ELR (cell line): ENCODE measurements at places on chromosomes 2 and 18.

DNA sequence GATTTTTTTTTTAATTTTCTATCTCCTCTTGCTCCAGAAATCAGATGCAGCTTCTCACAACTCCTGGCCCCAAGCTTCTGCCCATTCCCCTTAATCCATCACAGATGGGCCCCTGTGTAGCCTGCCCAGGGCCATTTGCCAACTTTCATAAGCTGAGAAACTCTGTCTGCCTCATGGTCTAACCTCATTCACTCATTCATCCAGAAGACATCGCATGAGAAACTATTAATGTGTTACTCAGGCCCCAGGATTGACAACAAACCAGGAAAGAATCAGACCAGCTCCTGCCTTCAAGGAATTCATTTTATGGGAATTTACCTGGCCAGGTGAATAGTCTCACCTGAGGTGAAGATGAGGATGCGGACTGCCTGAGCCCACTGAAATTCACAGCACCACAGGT is 35.0 kb downstream of the SLC14A2 start:
- DNase-seq: no peak

DNA sequence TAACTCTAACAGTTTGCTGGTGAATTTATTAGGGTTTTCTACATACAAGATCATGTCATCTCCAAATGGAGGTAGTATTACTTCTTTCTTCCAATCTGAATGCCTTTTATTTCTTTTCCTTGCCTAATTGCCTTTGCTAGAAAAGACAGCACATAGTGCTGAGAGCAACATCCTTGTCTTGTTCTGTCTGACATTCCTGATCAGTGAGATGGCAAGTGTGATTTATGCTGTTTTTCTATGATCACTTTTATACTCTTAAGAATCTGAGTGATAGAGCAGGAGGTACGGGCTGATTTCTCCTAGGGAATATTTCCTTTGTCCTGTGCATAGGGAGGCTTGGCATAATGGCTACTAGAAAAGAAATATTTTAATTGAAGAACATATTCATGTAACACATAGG is 17.3 kb downstream of the LYPD6B start:
- peak; percentile 29 for DNase-seq

DNA sequence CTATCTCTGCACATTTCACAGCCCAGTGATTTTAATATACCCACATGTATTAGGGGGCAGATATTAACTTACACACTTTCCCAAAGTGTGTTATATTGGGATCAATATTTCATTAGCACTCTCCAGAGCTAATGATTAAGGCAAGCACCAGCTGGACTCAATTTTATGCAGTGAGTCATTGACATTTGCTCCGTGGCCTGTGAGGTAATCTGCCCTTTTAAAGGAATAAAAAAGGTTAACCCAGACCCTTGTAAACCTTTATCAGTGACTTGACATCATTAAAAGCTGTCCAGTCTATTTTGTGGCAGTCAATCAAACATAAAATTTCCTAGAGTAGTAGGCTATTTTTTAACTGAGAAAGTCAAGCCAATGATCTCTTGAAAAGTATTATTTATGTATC is 1870.4 kb upstream of the CELF4 start:
- no peak for DNase-seq

- no peak for DNase-seq
These were observed 123.8 kb downstream of the SPTBN1 start for GRCh38 chr2:54579682-54580620.

- no peak for DNase-seq
These were observed 341.2 kb upstream of the MYT1L start for GRCh38 chr2:2672249-2672648.

DNA sequence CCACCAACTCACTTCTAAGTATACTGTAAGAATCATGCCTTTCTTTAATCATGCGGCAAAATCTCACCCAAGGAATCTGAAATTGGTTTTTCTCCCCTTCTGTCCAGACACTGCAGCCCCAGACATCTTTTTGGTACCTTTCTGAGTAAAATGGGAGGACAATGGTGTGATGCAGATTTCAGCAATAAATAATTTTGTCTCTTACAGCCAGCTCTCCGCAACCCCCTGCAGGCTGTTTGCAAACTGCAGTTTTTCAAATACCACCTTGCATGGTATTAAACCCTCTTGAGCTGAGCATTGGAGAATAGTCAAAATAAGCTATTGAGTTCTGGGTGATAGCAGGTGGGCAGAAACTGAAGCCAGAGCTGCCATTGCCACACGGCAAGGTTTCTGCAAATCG is 32.2 kb downstream of the GPR39 start:
- peak; percentile 65 for DNase-seq

GRCh38 chr18:25306671-25307070 is 45.3 kb downstream of the ZNF521 start:
- DNase-seq: no peak

GRCh38 chr2:8312861-8313830 is 368.7 kb upstream of the ID2 start:
- peak; percentile 18 for DNase-seq

DNA sequence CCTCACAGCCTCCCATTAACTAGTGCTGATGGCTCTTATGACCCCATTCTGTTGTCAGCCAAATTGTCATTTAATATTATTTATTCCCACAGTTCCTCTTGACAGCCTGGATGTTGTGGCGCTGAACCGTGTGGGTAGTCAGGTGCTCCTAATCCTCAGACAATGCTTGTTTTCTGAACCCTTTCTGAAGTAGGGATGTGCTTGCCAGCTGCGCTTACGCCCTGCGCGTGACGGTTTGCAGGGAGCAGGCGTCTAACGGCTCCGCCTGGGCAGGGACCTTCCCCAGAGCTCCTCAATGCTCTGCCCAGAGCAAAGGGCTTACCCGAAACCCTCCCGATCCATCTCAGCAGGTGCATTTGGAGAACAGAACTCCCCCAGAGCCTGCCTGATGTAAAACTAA is 358.2 kb upstream of the MYT1L start:
- no peak for DNase-seq

DNA sequence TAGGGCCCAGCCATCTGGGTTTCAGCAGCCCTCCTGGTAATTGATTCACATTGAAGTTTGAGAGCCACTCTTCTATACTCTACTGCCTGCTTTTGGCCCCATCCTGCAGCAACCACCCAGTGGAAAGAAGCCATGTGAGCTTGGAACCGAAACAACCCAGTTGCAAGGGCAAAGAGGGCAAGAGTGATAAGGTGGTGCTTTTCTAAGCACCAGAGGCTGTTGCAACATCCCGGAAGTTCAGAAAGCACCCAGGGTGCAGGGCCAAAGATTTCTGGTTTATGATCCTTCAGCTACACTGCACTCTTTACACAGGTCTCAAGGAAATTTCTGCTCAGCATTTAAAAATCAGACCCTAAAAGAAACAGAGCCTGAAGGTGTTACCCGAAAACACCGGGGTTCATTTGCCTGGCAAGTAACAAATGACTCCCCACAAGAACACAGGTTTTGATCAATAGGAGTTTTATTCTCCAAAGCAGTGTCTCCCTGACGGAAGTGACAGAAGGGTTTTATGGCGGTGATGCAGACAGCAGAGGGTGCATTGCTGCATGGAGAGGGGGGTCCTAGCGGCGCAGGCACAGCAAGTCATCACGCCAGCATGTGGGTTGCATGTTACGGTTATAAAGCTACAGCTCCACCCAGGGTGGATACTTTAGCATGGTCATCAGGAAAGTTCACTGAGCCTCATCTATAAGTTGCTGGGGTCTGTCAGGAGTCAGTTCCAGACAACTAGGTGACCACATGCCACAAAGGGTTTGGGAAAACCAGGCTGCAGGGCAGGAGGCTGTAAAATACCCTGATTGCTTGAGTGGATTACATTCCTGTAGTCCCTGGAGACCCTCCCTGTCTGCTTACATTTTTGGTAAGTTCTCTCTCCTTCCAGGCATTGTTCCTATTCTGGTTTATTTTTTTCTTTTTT is 28.8 kb upstream of the TMEM37 start:
- DNase-seq: no peak

- no peak for DNase-seq
These were observed 47.8 kb upstream of the SPTBN1 start for GRCh38 chr2:54408288-54408687.

GRCh38 chr2:74560591-74560990 is 6.1 kb downstream of the DOK1 start:
- peak; percentile 30 for DNase-seq

DNA sequence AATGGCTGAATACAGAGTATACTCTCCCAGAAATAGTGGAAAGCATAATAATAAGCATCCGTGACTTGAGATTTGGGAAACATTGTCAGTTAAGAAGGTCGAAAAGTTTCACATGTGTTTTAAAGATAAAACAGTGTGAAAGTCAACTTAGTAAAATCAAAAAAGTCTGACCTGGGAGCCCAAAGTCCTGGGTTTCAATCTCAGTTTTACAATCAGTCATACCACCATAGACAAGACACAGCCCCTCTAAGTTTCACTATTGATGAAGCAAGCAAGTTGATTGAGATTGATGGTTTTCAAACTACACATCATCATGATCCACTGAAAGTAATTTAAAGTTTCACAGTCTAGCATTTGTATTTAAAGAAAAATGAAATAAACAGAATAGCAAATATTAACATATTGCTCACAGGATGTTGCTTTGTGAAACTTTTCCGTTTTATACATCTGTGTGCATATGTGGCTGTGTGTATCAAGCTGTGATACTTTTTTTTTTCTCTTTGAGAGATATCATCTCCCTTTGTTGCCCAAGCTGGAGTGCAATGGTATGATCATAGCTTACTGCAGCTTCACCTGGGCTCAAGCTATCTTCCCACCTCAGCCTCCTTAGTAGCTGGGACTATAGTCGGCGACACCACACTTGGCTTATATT is 71.1 kb downstream of the PIK3C3 start:
- no peak for DNase-seq

GRCh38 chr2:184047536-184047935 is 550.8 kb upstream of the ZNF804A start:
- DNase-seq: no peak

DNA sequence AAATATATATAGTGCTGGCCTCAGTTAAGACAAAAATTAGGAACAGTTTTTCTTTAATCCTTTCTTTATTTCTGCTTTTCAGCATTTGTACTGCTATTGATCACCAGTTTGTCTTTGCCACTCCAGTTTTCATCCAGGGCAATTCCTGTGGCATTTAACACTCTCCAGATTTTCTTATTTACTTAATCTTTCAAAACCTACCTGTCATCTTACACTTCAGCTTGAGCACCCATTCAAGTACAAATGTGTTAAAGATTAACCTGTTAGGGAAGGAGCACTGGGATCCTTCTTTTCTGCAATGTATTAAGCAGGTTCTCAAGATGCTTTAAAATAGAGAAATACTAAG is 101.8 kb upstream of the SCN1A start:
- DNase-seq: no peak

DNA sequence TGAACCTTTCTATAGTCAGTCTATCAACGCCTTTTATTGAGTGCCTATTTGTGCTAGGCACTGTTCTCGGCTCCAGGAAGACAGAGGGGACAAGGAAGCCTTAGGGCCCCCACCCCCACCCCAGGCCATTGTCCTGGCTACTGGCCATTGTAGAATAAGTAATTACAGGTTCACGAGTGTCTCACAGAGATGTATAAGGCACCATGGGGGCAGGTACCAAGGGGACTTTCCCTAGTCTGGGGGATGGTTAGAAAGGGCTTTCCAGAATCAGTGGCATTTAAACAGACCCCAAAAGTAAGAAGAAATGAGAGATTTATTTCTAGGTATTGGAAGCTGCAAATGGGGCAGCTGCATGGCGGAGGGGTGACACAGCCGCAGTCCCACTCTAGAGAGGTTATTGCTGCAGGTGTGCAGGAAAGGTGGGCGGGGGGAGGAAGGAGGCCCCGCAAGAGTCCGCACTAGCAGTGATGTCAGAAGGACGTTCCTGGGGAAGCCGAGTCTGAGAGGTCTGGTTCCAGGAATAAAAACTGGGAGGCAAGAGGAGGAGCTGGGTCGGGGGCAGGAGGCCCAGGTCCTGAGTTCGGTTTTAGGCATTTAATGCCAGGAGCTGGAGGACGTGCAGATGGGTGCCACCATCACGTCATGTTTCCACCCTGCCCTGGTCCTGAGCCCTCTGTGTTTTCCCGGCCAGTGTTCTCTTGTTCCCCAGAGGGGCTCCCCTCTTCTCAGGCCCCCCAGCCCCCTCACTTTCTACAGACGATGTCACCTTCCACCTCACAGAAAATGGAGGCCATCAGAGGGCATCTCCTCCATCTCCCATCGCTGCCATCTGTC is 30.5 kb downstream of the FOSL2 start:
- DNase-seq: no peak

DNA sequence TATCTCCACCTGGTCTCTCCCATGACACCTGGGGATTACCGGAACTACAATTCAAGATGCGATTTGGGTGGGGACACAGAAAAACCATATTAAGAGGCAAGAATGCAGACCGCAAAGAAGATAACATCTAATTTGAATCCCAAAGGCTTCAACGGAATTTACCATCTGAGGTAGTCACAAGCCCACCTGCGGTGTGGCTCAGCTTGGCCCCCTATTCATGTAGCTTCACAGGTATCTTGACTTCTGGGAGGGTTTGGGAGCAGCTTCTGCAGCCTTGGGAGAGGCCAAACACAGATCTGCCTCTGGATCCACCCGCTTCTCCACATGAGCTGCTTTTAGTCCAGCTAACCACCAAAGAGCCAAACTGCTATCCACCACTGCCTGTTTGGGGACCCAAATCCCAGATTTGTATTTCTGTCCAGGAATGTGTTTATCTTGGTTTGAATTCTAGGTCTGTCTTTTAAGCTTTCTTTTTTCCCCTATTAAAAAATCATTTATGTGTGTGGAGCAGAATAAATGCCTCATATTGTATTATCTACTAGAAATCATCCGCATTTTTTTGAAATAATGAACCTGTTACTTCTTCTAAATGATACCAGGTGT is 247.6 kb downstream of the DLGAP1 start:
- DNase-seq: no peak

DNA sequence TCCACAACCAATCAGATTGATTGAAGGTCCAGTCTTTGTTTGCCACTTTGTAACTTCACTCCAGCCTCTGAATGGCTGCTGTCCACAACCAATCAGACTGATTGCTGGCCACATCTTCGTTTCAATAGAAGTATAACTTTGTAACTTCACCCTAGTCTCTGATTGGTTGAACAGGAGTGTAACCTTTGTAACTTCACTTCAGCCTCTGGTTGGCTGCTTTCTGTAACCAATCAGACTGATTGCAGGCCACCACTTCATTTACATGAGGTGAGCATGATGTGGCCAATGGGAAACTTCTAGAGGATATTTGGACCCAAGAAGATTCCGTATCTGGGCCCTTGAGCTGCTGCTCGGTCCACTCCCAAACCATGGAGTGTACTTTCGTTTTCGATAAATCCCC is 16.9 kb upstream of the ALPP start:
- no peak for DNase-seq
